Fibroblast of lung (primary cell): ENCODE measurements at places on chromosomes 2 and 18. TPM values are rescaled to one million over a fixed set of nuclear protein-coding genes. Genes with fewer than 3 reads are reported as not detected.

GRCh38 chr2:40628556-40628955 is 176.7 kb upstream of the SLC8A1 start:
- DNase-seq = no peak

GRCh38 chr2:138827426-138828054 is 47.4 kb upstream of the NXPH2 start:
- DNase-seq = peak; percentile 61

DNA sequence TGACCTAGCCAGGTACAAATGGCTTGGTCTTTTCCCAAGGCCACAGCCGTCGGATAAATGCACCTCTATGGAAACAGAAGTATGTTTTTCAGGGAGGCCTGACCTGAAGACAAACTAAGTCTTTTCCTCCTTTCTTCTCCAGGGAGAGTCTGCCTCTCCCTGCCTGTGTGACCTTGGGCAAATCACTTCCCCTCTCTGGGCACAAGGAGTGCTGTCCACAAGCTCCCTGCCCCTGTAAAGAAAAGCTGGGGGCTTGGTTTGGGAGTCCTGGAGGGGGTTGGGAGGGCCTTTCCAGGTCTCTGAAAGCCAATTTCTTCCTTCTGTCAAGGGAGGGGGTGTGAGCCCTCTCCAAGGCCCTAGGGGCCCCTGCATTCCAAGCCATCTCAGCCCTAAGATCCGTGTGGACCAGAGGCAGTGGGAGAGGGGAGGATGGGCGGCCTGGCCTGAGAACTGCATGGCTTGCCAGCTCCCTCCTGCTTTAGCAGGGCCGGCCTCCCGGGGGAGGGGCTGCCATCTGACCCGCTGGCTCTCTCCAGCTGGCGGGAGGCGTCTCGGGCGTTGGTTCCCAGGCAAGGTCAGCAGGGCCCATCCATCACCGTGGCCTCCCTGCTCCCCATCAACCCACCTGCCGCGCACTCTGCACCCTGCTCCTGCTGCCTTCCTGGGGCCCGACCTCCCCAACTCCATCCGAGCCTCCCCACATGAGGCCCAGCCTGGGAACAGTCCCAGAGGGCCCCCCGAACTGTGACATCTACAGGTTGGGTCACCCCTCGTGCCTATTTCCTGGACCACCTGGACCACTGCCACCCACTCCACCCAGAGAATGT is 61.4 kb downstream of the SMAD7 start:
- DNase-seq = peak; percentile 67

- DNase-seq = no peak
Observed at GRCh38 chr2:25246001-25246400, 77.6 kb upstream of the POMC start.

DNA sequence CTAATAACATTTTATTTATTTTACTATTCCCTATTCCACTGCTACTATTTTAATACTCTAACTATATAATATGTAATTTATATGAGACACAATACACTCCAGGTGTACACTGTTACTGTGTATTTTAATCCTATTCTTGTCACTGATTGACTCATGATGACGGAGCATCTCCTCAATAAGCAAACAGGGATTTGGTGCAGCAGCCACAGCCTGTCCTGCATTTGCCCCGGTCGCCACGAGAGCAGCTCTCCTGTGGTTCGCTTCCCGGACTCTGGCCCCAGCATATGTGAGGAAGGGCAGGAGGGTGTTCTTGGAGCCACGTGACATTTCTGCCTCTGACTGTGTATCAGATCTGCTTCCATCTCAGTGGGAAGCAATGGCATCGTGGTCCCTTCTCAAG is 74.1 kb upstream of the PXDN start:
- peak; percentile 12 for DNase-seq

DNA sequence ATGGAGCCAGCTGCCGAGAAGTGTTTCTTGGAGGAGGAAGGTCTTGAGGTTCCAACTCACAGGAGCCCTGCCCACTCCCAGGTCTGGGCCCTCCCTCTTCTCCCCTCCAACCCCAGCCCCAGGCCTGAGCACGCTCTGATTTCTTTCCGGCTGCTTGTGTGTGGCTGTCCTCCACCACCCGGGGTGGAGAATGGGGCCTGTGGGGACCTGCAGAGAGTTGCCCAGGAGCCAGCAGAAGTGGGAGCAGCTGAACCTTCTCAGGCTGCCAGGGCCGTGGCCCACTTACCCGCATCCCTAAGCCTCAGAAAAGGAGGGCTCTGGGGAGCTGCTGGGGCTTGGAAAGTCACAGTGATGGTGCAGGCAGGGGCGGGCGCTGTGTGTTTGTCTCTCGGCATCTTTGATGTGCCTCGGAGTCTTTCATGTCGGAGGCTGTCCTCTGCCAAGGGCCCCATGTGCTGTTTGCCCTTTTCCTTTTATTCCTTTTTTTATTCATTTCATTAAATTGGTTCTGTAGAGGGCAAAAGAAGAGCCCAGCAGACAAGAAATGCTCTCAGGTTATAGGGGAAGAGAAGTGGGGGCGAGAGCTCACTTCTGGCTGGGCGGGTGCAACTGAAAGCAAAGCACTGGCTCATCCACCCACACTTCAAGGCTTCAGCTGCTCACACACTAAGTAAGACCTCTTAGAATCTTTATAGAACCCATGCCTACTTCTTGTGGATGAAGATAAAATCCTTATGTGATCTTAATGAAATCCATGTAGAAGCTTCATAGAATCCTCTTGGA is 52.5 kb downstream of the SDC1 start:
- DNase-seq = no peak

DSC1 gene
- total RNA-seq = not detected in 2 replicates

ASB18 gene
- not detected in 2 replicates for total RNA-seq

GPR39 gene
- total RNA-seq = 0.26 and 1.3 TPM in 2 replicates

CCDC68 gene
- total RNA-seq = 5.1 and 8.3 TPM in 2 replicates

DNA sequence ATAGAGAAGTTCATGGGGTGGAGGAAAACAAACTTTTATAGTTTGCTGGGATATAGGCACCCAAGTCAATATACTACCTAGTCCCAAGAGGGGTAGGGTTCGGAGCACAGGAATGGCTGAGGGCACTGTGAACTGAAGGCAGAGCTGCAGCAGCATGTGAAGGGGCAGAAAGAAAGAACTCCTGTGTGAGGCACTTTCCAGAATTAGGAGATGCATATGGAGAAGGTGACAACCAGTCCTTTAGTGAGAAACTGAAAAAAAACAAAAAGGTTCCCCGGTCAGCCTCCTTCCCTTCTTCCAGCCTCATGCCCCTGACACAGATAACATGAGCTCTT is 429.1 kb downstream of the DSC3 start:
- no peak for DNase-seq

FAM237A gene
- not detected in 2 replicates for total RNA-seq

- no peak for DNase-seq
Observed at GRCh38 chr2:240024766-240025165, 376 bp downstream of the NDUFA10 start.

DNA sequence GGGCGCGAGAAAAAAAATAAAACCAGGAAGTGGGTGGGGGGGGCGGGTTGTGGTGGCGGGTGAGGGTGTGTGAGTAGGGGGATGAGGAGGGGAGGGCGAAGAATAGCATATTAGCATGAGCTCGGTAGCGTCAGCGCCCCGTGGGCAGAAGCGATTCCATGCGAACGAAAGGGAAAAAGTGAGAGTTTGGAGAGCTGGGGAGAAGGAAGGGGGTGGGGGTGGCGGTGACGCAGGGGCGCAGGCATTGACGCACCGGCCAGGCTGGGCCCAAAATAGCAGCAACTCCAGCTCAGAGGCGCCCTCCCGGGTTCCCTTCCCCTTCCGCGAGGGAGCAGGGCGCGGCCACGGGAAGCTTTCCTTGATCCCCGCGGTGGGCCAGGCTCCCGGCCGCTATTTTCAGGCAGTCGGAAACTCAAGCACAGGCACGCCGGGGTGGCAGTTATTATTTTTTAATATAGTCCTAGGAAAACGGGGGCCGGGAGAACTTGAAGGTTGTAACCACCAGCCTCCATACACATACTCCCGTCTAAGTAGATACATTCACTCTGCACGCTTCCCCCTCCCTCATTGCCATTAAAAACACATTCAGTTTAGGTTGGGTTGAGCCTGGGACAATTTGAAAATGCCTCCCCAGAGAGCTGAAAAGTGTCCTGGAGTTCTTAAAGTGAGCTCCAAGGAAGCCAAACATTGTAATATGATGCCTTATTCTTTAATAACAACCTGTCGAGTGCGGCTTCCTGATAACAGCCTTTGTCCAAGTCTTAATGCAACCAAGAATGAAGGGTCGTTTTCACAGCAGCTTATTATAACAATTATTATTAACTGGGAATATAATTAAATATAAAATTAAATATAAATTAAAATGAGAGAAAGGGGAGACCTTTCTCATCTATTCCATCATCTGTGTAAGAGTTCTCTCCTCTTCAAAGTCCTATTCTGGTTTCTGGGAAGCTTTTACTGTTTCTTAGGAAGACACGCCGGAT is 2.3 kb upstream of the NR4A2 start:
- peak; percentile 96 for DNase-seq

GRCh38 chr18:36514778-36515177 is 217.3 kb downstream of the FHOD3 start:
- DNase-seq = no peak

- no peak for DNase-seq
Observed at GRCh38 chr18:46028536-46028891, 43.5 kb downstream of the PSTPIP2 start.

DNA sequence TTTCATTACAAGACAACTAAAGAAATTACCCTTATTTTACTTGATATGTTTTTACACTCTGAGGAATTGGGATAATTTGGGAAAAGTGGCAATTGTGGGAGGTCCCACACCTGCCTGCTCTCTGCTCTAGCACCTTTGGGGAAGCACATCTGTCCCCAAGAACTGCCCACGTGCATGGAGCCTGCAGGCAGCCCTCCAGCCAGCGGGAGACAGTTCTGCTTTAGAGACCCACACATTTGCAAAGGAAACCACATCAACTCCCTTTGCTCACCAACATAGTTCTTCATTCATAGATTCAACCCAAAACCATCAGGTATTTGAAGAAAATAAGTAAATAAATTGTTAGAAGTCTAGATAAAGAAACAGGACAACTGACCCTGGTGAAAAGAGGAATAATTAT is 239.9 kb upstream of the ID2 start:
- no peak for DNase-seq

GPR155 gene
- total RNA-seq = 4.4 and 6.4 TPM in 2 replicates

UGT1A10 gene
- not detected in 2 replicates for total RNA-seq

GRCh38 chr2:134660626-134661402 is 58.0 kb downstream of the TMEM163 start:
- DNase-seq = no peak

GRCh38 chr2:203993560-203993959 is 57.0 kb downstream of the ICOS start:
- DNase-seq = no peak

GRCh38 chr2:208620487-208620978 is 213.9 kb downstream of the PTH2R start:
- no peak for DNase-seq

DNA sequence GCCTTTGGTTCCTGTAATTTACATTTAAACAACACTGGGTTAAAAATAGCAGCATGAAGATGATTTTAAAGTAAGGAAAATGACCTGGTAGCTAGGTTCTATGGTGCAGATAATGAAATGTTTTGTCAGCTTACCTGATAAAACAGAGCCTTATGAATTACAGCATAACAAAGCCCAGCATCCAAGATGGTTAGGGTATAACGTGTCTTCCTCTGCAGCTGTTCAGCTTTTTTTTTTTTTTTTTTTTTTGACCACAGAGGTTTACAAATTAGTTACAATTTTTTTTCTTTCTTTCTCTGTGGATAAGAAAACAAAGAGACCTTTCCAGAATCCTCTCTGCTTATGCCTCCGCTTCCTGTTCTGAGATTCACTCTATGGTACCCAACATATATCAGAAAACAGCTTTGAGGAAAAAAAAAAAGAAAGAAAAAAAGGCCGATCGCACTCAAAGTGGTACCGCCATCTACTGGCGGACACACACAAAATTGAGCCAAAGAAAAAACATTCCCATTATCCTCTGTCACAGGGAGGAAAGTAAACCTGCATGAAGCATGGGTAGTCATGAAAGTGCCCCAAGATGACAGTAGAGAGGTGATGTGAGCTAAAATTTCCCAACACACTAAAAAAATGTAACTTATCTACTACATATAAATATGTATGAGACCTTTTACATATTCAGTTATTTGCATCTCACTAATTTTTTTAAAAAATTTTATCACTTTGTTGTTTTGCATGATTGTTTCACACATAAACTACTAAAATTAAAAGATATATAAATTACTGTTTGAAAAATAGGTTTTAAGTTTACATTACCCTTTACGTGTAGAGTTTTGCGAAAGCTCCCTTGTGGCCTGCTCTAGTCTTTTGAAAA is at the start of gene SCN3A:
SCN3A (minus strand) TSS at position 362 of the 871 bp plus-strand sequence. CDS start 27,656 bp downstream, outside the sequence.
- DNase-seq = peak; percentile 47

GRCh38 chr2:104849618-104850141 is 4.2 kb upstream of the POU3F3 start:
- DNase-seq = peak; percentile 78

NDC80 gene
- total RNA-seq = 1.0 and 9.7 TPM in 2 replicates

- no peak for DNase-seq
Observed at GRCh38 chr2:146161256-146161882, 1641.5 kb upstream of the ZEB2 start.

TGFA gene
- total RNA-seq = not detected in 2 replicates

GRCh38 chr2:235504441-235505180 is 10.8 kb downstream of the AGAP1 start:
- no peak for DNase-seq

DNA sequence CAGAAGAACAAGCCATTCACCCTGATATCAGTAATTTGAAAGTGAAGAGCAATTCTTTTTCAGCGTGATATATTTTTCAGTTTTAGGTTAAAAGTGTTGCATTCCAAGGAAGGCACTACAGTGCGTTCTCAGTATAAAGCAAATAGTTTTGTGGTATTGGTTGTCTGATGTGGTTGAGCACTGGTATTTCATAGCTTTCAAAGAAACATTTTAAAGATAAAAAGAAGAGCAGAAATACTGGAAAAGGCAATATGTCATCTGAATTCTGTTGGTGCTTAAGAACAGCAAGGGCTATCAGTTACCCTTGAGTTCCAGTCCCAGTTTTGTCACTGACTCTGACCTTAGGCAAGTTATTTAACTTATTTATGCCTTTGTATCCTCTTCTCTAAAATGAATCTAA is 191.6 kb downstream of the BABAM2 start:
- DNase-seq = peak; percentile 88

GRCh38 chr2:138787053-138787666 is 7.0 kb upstream of the NXPH2 start:
- DNase-seq = peak; percentile 59

DNA sequence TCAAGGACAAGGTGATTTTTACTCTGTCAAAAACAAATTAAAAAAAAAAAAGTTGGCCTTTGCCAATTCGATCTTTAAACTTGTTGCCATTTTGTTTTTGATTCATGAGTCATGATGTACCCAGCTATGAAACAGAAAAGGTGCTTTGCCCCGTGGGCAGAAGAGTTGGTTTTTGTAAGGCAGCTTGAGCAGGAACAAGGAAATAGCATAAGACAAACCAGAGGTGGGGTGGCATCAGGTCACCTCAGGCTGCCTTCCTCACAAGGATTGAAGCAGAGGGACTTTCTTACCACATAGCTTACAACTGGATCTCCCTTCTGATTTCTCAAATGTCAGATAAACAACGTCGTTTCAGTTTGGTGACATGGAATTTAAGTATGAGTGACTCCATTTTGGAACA is 123.8 kb downstream of the ARL4C start:
- no peak for DNase-seq

DNA sequence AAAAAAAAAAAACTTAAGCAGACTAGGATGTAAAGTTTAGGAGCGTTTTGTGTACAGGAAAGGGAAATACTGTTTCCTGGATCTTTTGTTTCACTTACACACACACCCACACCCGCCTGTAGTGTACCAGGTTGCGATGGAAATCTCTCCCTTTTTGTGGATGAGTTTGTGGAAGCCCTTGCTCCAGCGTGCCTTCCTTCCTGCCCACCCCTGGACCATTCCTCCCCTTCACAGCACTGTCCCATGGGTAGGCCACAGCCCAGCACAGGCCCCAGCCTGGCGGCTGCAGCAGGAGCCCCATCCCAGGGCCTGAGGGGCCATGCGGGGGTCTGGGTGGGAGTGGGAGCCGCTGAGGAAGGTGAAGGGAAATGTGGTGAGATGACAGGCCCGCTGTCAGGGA is 15.1 kb downstream of the MALL start:
- DNase-seq = no peak
